Vagina (tissue), 2 donors: ENCODE measurements at places on chromosomes 5 and 9. TPM values are rescaled to one million over a fixed set of nuclear protein-coding genes. Genes with fewer than 3 reads are reported as not detected.

- DNase-seq: no peak
- H3K27me3 ChIP-seq: no peaks in the 10 kb centered on the region
- peaks cover 20% of the 10 kb centered on the region for H3K4me1 ChIP-seq
- H3K27ac ChIP-seq: peak overlapping the region; percentile 71
Measured at GRCh38 chr5:138725153-138725817, 27.9 kb upstream of the CTNNA1 start.

Gene ERBIN
- 52.3 TPM for total RNA-seq

- H3K27ac ChIP-seq: no peak overlapping the region
- no peak overlapping the region for H3K4me3 ChIP-seq
- H3K4me1 ChIP-seq: peaks cover 23% of the 10 kb centered on the region
- no peak for DNase-seq
- H3K36me3 ChIP-seq: no peaks in the 10 kb centered on the region
Measured at GRCh38 chr9:99365233-99365980, 143.3 kb downstream of the SEC61B start.

Gene HAUS6
- total RNA-seq: 7.1 TPM

- no peak overlapping the region for H3K27ac ChIP-seq
- H3K27me3 ChIP-seq: no peaks in the 10 kb centered on the region
- no peaks in the 10 kb centered on the region for H3K4me1 ChIP-seq
- H3K4me3 ChIP-seq: no peak overlapping the region
- H3K36me3 ChIP-seq: no peaks in the 10 kb centered on the region
- DNase-seq: no peak
Measured at GRCh38 chr5:170644501-170644900, 139.0 kb upstream of the GABRP start.

- peaks cover 4% of the 10 kb centered on the region for H3K36me3 ChIP-seq
- H3K4me1 ChIP-seq: peaks cover 45% of the 10 kb centered on the region
- no peak for DNase-seq
- H3K4me3 ChIP-seq: peak overlapping the region; percentile 59
- peak overlapping the region; percentile 77 for H3K27ac ChIP-seq
- no peaks in the 10 kb centered on the region for H3K27me3 ChIP-seq
Measured at GRCh38 chr5:178204935-178205748, 809 bp downstream of the HNRNPAB start.
